ENCODE measurements at places on chromosomes 6 and 20. TPM values are rescaled to one million over a fixed set of nuclear protein-coding genes. Genes with fewer than 3 reads are reported as not detected.

Gene SSTR4
- total RNA-seq, result not detected

Gene OPRM1
- not detected for total RNA-seq

Gene LINC00237
- not detected for total RNA-seq

Gene LCA5
- 4.9 TPM for total RNA-seq

Gene AIG1
- total RNA-seq, result 67.0 TPM

GRCh38 chr20:5862703-5863039, 87.7 kb downstream of the TRMT6 start:
- no peak for DNase-seq
- H3K27ac ChIP-seq, result no peak overlapping the region
- H3K36me3 ChIP-seq, result no peaks in the 10 kb centered on the region
- H3K4me1 ChIP-seq, result no peaks in the 10 kb centered on the region

GRCh38 chr20:58492795-58493524, 22.2 kb downstream of the APCDD1L start:
- no peaks in the 10 kb centered on the region for H3K36me3 ChIP-seq
- H3K4me1 ChIP-seq, result no peaks in the 10 kb centered on the region
- no peak overlapping the region for H3K27ac ChIP-seq
- no peak for DNase-seq

DNA sequence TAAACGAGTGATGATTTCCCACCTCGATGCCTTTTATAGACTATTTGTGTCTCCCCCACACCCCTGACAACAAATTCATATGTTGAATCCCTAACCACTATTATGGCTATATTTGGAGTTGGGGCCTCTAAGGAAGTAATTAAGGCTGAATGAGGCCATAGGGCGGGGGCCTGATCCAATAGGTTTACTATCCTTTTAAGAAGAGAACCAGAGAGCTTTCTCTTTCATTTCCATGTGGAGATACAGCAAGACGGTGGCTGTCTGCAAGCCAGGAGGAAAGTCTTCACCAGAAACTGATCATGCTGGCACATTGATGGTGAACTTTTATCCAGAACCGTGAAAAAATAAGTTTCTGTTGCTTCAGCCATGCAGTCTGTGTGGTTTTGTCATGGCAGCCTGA, 38.9 kb upstream of the CLIC5 start:
- no peak overlapping the region for H3K27ac ChIP-seq
- no peaks in the 10 kb centered on the region for H3K27me3 ChIP-seq
- no peaks in the 10 kb centered on the region for H3K36me3 ChIP-seq
- H3K4me1 ChIP-seq, result no peaks in the 10 kb centered on the region

GRCh38 chr20:40945754-40946450, 82.7 kb upstream of the TOP1 start:
- no peaks in the 10 kb centered on the region for H3K27me3 ChIP-seq
- peak; percentile 41 for DNase-seq
- no peak overlapping the region for H3K4me3 ChIP-seq
- no peaks in the 10 kb centered on the region for H3K4me1 ChIP-seq

- H3K36me3 ChIP-seq, result no peaks in the 10 kb centered on the region
- H3K4me3 ChIP-seq, result no peak overlapping the region
- peaks cover 19% of the 10 kb centered on the region for H3K4me1 ChIP-seq
Observed at GRCh38 chr6:11222385-11223277, 9.8 kb downstream of the NEDD9 start.

Measured in prostate gland (tissue), 2 donors.